ENCODE measurements at places on chromosomes 6 and 20.

DNA sequence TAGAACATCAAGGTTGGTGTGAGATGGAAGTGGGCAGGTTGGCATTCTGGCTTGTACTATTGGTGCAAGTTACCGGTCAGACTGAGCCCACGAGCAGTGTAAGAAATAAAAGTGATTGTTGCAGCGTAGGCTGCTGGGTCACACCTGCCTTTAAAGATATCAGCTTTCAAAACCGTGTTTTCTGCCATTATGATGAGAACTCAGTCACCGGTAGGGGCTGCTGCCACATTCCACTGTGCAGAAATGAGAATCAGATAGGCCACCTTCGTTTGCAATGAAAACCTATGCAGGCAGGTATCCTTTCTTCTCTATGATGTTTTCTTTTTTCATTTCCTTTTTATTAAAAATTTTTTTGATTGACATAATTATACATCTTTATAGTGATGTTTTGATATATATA lies 168.5 kb downstream of the MYLK4 start:
- no peak for DNase-seq

DNA sequence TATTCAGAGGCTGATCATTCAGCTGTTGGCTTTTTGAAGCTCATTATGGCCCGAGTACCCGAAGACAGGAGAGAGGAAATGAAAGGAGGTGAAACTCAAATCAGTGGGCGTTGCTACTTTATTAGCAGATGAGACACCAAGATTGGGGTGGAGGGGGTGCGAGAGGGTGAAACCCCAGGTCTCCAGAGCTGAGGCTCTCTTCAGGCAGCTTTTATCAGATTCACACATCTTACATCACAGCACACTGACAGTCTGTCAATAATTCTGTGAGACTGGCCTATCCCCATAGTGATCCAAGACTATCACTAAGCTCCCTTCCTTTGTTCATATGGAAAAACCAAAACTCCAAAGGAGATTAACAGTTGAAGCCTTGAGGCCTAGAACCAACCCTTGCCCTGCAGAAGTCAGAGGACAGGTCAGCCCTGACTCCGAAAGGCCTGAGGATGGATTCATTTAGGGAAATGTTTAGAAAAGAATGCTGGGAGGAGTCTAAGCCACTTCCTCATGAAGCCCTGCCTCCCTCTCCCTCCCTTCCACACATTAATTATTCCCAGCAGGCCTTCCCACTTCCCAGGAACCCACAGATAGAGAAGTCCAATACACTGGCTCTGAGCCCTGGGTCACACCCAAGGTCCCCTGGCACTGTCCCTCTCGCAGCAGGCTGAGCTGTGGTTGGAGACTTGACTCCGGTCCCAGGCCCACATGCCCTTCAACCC lies 23.2 kb downstream of the TRERF1 start:
- DNase-seq: no peak

DNA sequence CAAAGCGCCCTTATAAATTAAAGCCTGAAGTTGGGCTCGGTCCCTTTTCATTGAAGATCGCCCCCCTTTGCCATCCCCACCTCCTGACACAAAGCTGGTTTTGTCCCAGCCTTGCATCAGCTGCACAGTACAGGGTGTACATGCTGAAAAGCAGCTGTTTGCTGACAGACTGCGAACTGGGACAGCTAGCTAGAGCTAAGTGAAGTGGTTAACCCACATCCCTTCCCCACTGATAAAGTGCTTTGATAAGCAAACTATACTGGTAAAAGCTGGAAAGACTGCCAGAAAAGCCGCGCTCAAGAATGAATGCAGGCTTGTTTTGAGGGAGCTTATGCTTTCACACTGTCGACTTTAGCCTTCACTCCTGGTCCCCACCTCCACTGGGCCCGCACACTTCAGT lies 207.3 kb downstream of the GMDS start:
- no peak for DNase-seq

- no peak for DNase-seq
Observed at GRCh38 chr6:37785663-37786270, 33.8 kb upstream of the ZFAND3 start.

DNA sequence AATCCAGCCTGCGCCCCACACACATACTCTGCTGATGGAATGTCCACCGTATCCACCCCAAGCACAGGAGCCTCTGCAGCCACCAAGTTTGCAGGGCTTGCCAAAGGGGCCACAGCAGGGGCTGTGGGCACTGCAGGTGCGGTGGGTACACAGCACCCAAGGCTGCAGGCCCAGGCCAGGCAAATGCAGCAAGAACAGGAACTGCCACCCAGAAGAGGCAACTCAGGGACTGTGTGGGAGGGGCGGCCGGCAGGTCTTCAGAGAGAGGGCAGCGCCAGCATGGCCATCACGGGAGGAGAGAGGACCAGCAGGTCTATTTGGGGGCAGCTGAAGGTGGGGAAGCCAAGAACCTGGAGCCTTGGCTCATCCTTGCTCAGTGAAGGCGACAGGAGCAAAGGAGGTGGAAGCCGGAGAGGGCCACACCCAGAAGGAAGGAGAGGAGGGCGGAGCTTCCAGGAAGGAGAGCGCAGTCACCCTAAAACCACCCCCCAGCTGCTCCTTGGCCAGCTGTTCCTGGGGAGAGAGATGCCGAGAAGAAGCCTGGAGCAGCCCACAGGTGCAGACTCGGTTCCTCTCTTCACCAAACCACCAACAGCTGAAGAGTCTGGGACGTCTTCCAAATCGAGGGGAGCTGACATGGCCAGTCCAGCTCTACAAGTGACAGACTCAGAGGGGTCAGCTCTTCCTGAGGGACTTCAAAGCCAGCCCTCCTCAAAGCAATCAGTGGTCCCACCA lies 265.1 kb upstream of the CDYL start:
- no peak for DNase-seq

- no peak for DNase-seq
Observed at GRCh38 chr6:154619146-154619545, 108.7 kb upstream of the CNKSR3 start.

DNA sequence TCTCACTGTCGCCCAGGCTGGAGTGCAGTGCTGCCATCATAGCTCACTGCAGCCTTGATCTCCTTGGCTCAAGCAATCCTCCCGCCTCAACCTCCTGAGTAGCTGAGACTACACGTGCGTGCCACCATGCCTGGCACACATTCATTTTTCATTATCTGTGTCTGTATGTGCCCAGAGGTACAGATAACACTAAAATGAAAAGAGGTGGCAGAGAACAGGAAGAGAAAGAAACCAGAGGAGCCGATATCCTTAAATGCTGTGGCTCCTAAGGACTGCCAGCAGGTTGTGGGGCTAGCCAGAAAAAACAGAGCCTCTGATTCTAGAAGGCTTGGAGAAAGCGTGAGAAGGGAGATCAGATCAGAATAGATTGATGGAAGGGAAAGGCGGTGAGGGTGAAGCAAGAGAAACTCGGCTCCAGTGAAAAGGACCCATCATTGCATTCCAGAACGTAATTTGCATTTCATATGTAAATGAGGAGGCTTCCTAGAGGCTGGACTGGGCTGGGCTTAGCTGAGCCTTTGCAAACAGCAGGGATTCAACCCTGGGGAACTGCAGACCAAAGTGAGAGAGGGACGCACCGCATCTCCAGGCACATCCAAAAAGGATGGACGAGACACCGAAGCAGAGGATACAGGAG lies 64.2 kb downstream of the GCNT2 start:
- no peak for DNase-seq

- DNase-seq: no peak
Observed at GRCh38 chr20:10731190-10731965, 57.6 kb upstream of the JAG1 start.

GRCh38 chr6:88997327-88997726 lies 33.9 kb upstream of the RNGTT start:
- DNase-seq: no peak

- no peak for DNase-seq
Observed at GRCh38 chr20:35972462-35972861, 4.1 kb downstream of the CNBD2 start.

DNA sequence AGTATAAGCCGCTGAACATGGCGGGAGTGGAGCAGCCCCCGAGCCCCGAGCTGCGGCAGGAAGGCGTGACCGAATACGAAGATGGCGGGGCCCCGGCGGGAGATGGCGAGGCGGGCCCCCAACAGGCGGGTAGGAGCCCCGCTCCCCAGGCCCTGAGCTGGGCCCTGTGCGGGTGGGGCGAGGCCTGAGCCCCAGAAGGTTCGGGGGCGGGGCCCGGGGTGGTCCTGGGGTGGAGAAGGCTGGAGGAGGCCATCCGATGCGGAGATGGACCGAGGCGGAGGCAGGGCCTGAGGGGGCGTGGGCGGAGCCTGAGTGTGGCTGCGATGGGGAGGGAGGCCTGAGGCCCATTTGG lies 7.1 kb downstream of the L3MBTL1 start:
- no peak for DNase-seq

DNA sequence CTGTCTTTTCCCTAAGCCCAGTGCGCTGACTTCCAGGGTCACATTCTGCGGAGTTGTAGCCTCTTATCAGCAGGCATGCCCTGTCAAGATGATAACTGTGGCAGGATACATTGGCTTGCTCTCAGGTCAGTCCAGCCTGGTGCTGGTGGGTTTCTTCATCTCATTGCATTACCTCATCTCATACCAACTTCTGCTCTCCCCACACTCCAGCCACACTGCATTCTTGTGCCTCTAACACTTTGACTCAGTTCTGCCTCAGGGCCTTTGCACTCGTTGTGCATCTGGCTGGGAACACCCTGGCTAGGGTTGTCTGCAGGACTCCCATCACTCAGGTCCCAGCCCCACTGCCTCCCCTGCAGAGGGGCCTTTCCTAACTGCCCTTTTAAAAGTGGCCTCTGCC lies 110.3 kb upstream of the BACH2 start:
- DNase-seq: no peak

GRCh38 chr20:15267935-15268334 lies 930.5 kb upstream of the FLRT3 start:
- no peak for DNase-seq

GRCh38 chr6:14088600-14089192 lies 28.9 kb upstream of the CD83 start:
- DNase-seq: no peak

DNA sequence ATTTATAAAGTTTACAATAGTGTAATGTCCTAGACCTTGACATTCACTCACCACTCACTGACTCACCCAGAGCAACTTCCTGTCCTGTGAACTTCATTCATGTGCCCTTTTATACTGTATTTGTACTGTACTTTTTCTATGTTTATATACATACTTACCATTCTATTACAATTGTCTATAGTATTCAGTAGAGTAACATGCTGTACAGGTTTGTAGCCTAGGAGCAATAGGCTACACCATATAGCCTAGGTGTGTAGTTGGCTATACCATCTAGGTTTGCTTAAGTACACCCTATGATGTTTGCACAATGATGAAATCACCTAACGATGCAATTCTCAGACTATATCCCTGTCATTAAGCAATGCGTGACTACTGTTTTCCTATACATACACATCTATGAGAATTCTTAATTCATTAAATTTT lies 17.5 kb downstream of the EDEM2 start:
- no peak for DNase-seq

GRCh38 chr6:109166673-109167072 lies 71.4 kb downstream of the CEP57L1 start:
- no peak for DNase-seq

GRCh38 chr20:445514-446336 lies 16.6 kb downstream of the TBC1D20 start:
- no peak for DNase-seq

- no peak for DNase-seq
Observed at GRCh38 chr20:32509639-32510066, 75.5 kb downstream of the NOL4L start.

- no peak for DNase-seq
Observed at GRCh38 chr6:3133515-3133914, 15.0 kb downstream of the BPHL start.

DNA sequence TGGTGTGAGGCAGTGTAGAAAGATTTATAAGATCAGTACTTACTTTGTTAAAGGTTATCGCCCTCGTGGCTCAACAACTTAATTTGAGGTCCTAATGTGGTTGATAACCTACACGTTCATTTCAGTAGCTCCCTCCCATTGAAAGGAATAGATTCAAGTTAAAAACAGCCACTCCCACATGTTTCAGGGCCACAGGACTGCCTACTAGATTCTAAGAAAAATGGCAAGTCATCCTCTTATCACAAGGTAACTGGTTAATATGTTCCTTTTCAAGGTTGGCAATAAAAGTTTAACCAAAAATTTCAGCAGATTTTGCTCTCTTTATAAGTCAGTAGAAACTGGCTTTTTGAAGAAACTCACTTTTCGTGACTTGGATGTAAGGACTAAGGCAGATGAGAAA lies 17.1 kb downstream of the GSTA2 start:
- no peak for DNase-seq

- no peak for DNase-seq
Observed at GRCh38 chr6:106116125-106116832, 30.1 kb downstream of the PRDM1 start.

- DNase-seq: no peak
Observed at GRCh38 chr6:115830895-115831294, 229.8 kb downstream of the FRK start.

- no peak for DNase-seq
Observed at GRCh38 chr6:100780648-100781047, 100.5 kb downstream of the ASCC3 start.

DNA sequence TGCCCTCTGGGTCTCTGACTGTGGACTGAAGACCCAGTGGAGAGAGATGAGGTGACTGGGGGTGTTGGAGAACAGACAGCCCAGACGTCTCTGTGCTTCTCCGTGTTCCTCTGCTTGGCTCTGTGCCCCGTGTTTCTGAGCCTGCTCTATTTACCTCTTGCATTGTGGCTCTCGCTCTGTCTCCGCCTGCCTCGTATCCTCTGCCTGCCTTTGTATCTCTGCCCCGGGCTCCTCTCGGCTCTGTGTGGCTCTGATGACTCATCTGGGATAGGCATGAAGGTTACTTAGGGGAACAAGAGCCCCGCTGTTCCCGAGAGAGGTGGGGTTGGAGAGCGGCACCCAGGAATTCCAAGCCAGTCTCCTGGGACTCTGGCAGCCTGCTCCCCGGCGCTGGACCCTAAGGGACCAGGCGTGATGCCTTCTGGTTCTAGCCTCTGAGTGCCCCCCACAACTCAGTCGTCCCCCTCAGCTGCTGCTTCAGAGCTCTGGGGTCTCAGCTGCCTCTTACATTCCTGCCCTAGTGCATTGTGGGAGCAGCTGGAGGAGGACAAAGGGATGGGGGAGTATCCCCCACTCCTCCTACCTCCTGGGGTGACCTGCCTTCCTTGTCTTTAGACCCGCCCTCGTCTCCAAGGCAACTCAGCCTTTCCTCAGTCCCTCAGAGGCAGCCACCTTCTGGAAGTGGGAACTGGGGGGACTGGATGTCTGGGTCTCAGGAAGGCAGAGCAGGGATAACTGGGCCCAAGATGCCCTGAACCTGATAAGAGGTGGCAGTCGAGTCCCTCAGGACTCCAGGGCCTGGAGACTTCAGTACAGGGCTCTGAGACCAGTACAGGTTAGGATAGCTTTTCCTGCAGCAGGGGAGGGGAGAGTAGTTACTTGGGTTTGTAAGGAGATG lies 1.9 kb downstream of the DDR1 start:
- peak; percentile 89 for DNase-seq

GRCh38 chr6:83592770-83593394 lies 80.5 kb downstream of the PRSS35 start:
- DNase-seq: no peak

DNA sequence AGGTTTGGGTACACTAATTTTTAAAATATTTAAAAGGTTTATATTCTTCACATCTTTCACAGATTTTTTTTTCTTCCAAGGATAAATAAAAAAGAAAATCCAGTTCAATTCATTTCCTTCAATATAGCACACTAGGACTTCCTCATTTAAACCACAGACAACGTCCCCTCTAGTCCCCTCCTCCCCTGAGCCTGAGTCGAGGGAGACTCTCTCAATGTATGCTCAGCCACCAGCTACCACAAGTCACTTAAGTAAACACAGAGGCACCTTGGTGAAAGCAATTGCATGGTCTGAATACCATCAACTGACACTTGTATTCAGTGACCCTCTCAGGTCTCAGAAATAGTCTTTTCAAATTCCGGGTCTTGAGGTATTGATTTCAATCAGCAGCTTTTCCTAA lies 88.6 kb downstream of the SIM1 start:
- no peak for DNase-seq
